ENCODE measurements at places on chromosomes 2 and 18. TPM values are rescaled to one million over a fixed set of nuclear protein-coding genes. Genes with fewer than 3 reads are reported as not detected.

ABCG5 gene
- 0.10 TPM for total RNA-seq

DNA sequence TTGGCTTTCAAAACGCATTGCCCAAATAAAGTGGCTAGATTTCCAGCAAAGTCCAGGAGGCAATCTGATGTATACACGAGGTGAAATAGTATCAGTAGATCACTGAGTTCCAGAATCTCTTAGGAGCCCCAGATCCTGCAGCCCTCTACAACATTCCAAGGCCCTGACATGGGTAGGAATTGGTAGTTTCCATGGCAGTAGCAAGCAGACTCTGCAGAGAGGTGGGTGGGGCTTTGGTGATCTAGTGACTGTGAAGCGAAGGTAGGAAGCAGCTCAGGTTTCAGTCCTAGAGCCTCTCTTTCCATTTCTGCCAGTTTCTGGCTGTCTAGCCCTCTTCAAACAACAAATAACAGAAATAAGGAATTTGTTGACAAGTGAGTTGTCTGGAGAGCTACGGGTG lies 13.8 kb upstream of the SGPP2 start:
- no peak for DNase-seq
- H3K4me3 ChIP-seq: no peak overlapping the region
- H3K36me3 ChIP-seq: no peaks in the 10 kb centered on the region

LYPD6B gene
- total RNA-seq: 1.2 TPM

DNA sequence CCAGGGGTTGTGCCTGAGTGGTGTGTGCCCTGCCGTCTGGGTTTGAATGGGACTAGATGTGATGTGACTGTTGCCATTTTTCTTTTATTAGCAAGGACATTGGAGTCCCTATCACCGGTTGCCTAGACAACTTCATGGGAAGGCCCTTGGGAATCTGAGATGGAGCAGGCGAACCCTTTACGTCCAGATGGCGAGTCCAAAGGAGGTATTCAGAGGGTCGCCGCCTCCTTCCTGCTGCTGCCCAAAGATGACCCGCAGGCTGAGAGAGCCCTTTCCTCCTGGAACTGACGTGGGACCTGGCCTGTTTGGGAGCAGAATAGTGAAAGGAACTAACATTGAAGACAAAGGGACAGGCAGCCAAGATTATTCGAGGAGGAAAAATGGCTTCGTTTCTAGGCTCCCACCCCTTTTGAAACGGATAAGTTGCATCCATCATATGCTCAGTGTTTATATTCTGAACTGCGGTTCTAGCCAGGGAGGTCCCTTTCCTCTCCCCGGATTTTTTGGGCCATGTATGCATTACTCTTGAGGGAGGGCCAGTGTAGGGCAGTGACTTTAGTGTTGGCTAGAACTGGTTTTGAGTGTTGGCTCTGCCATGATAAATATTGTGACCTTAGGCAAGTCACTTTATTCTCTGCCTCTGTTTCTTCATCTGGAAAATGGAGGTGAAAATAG lies 673 bp downstream of the CENPO start:
- no peaks in the 10 kb centered on the region for H3K36me3 ChIP-seq
- H3K27me3 ChIP-seq: no peaks in the 10 kb centered on the region
- H3K4me1 ChIP-seq: peaks cover 3% of the 10 kb centered on the region
- peak overlapping the region; percentile 89 for H3K4me3 ChIP-seq
- DNase-seq: no peak

GRCh38 chr2:231292472-231293134 lies 94.2 kb downstream of the ARMC9 start:
- DNase-seq: no peak
- H3K36me3 ChIP-seq: no peaks in the 10 kb centered on the region
- no peaks in the 10 kb centered on the region for H3K27me3 ChIP-seq
- no peak overlapping the region for H3K4me3 ChIP-seq
- no peaks in the 10 kb centered on the region for H3K4me1 ChIP-seq

- H3K36me3 ChIP-seq: no peaks in the 10 kb centered on the region
- H3K27ac ChIP-seq: no peak overlapping the region
- no peaks in the 10 kb centered on the region for H3K27me3 ChIP-seq
Measured at GRCh38 chr18:27007880-27008279, 142.4 kb upstream of the AQP4 start.

DNA sequence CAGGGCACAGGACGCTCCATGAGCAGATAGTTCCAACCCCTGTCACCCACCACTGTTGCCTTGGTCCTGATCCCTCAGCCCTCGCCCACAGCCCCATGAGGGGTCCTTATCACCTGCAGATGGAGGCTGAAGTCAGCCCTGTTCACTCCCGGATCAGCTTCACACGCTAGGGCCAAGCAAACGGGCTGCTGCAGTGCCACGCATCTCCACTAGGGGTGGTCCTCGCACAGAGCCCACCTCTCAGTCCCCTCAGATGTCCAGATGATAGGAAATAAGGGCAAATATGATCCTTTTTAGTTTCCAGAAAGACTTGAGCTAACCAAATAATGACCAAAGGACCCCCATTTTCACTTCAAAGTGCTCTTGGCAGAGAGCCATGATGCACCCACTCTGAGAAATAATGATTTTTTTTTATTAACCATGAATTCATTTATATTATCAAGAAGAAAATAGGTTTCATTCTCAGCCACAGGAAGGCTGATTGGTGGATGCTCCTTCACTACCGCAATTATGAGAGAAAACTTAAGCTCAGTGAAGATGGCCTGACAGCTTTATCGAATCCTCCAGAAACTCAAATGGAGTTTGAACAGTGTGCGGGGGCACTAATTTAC lies 71.9 kb upstream of the KLHL29 start:
- H3K4me3 ChIP-seq: no peak overlapping the region
- no peak overlapping the region for H3K27ac ChIP-seq
- no peaks in the 10 kb centered on the region for H3K27me3 ChIP-seq
- no peak for DNase-seq

REG1A gene
- 0.52 TPM for total RNA-seq

DNA sequence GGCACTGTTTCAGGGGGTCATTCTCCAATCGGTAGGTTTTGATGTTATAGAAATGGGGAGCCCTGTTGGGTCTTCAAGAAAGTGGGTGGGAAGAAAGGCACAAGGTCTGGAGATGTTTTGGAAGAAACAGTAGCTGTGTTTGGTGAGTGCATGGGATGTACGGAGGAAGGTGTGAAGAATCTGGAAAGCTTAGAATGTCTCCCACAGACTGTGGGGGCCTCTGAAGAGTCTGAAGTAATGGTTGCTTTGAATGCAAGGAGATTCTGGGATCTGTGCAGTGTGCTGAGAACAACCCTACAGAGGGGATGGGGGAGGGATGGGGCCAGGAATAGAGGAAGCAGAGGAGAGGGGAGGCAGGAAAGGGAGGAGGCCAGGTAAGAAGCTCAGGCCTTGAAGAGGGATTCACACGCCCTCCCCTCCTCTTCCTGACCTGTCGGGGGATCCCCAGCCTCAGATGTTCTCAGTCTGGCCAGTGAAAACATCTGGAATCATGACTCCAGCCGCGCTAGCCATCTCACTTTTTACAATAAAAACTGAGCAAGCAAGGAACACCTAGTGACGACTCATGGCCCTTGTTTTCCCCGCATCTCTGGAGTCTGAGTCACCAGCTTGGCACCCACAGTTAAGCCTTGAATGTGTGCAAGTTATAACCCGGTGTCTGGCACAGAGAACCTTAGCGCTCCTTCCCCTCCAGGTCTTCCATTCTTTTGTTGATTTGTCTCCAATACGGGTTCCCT lies 74.2 kb downstream of the SH3BP4 start:
- no peak for DNase-seq
- H3K4me3 ChIP-seq: no peak overlapping the region
- no peaks in the 10 kb centered on the region for H3K27me3 ChIP-seq
- H3K36me3 ChIP-seq: no peaks in the 10 kb centered on the region
- peaks cover 7% of the 10 kb centered on the region for H3K4me1 ChIP-seq
- H3K27ac ChIP-seq: no peak overlapping the region

GRCh38 chr2:85472261-85472660 lies 53.7 kb downstream of the SH2D6 start:
- H3K27ac ChIP-seq: no peak overlapping the region
- DNase-seq: no peak
- H3K36me3 ChIP-seq: no peaks in the 10 kb centered on the region
- H3K4me1 ChIP-seq: peaks cover 3% of the 10 kb centered on the region
- H3K4me3 ChIP-seq: no peak overlapping the region
- H3K27me3 ChIP-seq: no peaks in the 10 kb centered on the region

GRCh38 chr2:130873700-130874346 lies 37.1 kb downstream of the ARHGEF4 start:
- DNase-seq: peak; percentile 58
- H3K36me3 ChIP-seq: no peaks in the 10 kb centered on the region
- H3K4me1 ChIP-seq: no peaks in the 10 kb centered on the region

WNT10A gene
- total RNA-seq: not detected

VWA3B gene
- 0.99 TPM for total RNA-seq

DNA sequence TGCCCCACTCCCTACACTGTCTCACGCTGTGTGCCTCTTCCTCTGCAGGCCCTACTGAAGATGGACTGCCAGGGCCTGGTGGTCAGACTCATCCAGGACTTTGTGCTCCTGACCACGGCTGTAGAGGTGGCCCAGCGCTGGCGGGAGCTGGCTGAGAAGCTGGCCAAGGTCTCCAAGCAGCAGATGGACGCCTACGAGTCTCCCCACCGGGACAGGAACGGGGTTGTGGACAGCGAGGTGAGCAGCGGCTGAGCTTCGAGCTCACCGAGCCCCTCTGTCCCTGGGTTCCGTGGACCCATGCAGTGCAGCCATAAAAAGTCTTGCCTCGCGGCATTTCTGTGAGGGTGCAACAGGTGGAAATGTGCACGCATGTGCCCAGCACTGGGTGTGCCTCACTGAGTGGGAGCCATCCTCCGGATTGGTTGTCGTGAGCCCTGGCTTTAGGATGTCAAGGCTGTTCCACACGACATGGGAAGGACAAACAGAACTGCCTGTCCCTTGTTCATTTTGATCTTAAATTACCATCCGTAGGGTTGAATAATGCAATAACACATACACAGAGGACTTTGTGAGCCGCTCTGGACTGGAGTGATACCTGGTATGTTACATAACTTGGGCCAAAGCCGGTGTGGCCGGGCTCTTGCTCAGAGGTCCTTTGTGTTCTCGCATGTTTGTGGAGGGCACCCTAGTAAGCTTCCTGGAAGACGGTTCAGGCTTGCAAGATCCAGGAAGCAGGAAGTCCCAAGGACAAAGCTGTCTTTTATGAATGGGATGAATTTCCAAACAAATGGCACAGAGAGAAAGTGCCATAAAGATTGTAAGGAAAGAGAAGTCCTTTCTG lies 100.9 kb downstream of the SH3BP4 start:
- H3K36me3 ChIP-seq: no peaks in the 10 kb centered on the region
- DNase-seq: no peak
- H3K4me1 ChIP-seq: no peaks in the 10 kb centered on the region
- H3K4me3 ChIP-seq: no peak overlapping the region
- no peak overlapping the region for H3K27ac ChIP-seq

- no peaks in the 10 kb centered on the region for H3K4me1 ChIP-seq
- no peak overlapping the region for H3K4me3 ChIP-seq
- H3K27me3 ChIP-seq: no peaks in the 10 kb centered on the region
- no peak for DNase-seq
- no peak overlapping the region for H3K27ac ChIP-seq
Measured at GRCh38 chr18:34467058-34467457, 242.3 kb upstream of the NOL4 start.

DCDC2C gene
- not detected for total RNA-seq

- H3K27me3 ChIP-seq: no peaks in the 10 kb centered on the region
- H3K4me3 ChIP-seq: no peak overlapping the region
- no peak for DNase-seq
- no peaks in the 10 kb centered on the region for H3K36me3 ChIP-seq
Measured at GRCh38 chr2:179021258-179021657, 28.7 kb downstream of the CCDC141 start.

IL36A gene
- total RNA-seq: not detected

GRCh38 chr2:240234503-240234951 lies 94.1 kb upstream of the OTOS start:
- no peaks in the 10 kb centered on the region for H3K27me3 ChIP-seq
- no peaks in the 10 kb centered on the region for H3K36me3 ChIP-seq
- H3K4me1 ChIP-seq: peaks cover 30% of the 10 kb centered on the region
- peak; percentile 30 for DNase-seq

TUBB6 gene
- 142 TPM for total RNA-seq

DNA sequence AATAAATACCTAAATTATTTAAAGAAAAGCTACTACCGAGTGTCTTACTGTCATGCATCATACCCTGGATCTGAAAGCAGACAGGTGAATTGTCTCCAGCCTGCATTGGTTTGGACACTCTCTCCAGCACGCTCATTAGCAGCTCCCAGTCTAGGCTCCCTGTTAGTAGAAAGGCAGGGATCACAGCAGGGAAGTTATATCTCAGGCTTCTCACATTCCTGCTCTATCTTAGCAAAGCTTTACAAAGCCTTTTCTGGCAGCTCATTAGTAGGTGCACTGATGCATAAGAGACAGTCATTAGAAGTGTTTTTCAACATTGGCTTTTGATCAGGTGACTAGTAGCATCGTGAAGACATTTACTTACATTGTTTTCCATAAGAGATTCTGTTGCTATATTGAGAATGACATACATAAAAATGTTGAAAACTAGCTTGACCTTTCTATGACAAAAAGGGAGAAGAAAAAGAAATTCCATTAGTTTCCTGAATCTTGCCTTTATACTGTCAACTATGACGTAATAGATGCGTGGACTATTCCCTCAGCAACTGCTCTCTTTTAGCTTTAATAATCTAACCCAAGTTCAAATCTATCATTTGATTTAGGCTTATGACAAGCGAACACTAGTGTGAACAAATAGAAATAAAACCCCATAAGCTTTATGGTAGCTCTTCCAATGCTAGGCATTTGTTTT lies 408.7 kb upstream of the KCNH7 start:
- H3K4me3 ChIP-seq: no peak overlapping the region
- DNase-seq: no peak
- H3K27ac ChIP-seq: no peak overlapping the region
- H3K27me3 ChIP-seq: no peaks in the 10 kb centered on the region

GRCh38 chr2:207230261-207231105 lies 64.7 kb upstream of the KLF7 start:
- DNase-seq: no peak
- no peaks in the 10 kb centered on the region for H3K36me3 ChIP-seq
- H3K4me3 ChIP-seq: no peak overlapping the region

ACADL gene
- total RNA-seq: 9.4 TPM

DNA sequence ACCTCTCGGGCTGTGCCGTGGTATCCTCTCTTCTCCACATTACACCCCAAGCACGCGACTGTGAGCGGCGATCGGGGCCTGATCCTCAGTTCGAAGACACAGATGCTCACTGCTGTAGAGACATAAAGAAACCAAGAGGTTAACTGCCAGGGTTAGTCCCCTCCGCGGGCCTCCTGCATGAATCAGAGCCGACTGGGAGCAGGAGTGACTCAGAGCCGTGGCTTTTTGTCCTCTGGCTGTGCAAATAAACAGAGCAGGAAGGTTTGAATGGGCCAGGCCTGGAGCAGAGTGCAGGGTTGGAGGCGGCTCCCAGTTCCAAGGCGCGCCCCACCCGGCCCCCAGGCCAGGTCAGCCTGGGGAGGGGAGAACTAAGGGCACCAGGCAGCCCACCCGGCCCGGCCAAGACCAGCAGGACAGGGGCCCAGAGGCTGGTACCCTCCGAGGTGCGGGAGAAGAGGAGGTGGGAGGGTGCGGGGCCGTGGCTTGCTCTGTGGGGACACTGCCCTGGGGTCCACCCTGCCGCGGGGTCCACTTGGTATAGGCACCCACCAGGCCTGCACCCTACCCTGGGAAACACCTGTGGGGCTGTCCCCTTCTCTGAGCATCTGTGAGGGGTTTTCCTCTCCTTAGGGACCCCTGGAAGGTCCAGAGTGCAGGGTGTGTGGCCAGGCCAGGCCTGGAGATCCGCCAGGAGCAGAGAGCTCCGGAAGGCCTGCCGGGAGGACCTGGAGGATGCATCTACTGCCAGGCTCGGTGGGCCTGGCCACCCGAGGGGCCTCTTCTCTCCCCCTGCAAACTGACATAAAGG lies 16.5 kb downstream of the TWIST2 start:
- peaks cover 38% of the 10 kb centered on the region for H3K4me1 ChIP-seq
- DNase-seq: peak; percentile 90
- no peak overlapping the region for H3K4me3 ChIP-seq
- peak overlapping the region; percentile 72 for H3K27ac ChIP-seq
- no peaks in the 10 kb centered on the region for H3K27me3 ChIP-seq

Data from ovary (tissue), 10 donors.